ENCODE measurements at places on chromosomes 12 and 14.

DNA sequence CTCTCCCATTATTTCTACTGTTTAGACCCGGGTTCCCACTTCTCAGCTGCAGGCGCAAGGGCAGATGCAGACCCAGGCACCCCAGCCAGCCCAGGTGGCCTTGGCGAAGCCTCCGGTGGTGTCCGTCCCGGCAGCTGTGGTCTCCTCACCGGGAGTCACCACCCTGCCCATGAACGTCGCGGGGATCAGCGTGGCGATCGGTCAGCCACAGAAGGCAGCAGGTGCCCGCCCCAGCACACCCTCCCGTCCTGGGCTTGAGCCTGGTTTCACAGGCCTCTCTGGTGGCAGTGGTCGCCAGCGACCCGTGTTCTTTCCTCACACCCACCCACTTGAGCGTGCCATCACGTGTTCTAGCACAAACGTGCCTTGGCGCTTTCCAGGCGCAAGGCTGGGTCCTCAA is 77.4 kb downstream of the DDX51 start:
- no peak for DNase-seq

GRCh38 chr14:75440733-75441477 is 13.1 kb downstream of the JDP2 start:
- peak; percentile 89 for DNase-seq

DNA sequence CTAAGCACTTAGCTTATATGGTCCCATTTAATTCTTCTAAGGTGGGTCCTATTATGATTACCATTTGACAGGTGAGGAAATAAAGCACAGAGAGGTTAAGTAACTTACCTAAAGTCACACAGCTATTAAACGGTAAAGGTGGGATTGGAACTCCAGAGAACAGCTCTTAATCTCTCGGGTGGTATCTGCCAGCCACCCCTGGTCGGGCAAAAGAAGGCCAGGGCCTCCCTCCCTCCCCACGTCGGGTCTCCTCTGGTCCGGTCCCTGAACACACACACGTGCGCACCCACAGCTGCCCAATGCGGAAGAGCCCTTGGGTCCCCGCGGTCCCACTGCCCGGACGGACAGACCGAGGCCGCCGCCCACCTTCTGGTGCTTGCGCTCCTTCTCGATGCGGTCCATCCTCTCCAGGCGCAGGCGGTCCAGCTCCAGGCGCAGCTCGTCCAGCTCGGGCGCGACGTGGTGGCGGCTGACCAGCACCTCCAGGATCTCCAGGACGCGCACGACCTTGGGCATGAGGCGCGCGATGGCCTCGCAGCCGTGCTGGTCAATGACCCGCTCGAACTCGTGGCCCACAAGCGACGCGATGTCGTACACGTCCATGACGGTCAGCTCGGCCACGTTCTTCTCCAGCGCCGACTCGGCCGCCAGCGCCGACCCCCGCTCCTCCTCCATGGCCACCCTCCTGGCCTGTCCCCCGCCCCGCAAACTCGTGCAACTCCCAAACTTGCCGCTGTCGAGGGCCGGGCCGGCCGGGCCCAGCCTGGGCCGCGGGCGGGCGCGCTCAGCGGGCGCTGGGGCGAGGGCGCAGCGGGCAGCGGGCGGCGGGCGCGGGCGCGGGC is 490 bp downstream of the RILPL1 start:
- DNase-seq, result peak; percentile 45

GRCh38 chr12:126076515-126076914 is 1011.3 kb downstream of the AACS start:
- DNase-seq, result no peak

- no peak for DNase-seq
Observed at GRCh38 chr12:20006871-20007730, 361.2 kb upstream of the PDE3A start.

GRCh38 chr14:59507063-59507751 is 22.9 kb downstream of the JKAMP start:
- DNase-seq, result peak; percentile 61

- no peak for DNase-seq
Observed at GRCh38 chr12:41514907-41515306, 326.8 kb downstream of the PDZRN4 start.
